Left renal pelvis (tissue), 4 donors: ENCODE measurements at places on chromosomes 11 and 22.

DNA sequence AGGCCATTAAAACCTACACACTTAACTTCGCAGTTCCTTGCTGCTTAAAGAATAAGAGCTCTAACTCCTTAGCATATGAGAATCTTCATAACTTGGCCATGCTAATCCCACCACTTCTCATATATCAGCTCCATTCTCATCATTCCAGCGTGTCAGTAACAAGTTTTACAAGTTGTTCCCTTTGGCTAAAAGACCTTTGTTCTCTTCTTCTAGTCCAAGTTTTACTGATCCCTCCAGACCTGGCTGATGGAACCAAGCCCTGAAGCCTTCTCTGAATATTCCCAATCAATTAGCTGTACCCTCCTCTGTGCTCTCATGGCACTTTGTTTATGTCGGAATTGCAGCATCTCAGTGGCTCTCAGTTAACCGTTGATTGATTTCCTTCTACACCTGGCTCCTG is 35.8 kb downstream of the GAB2 start:
- no peak for DNase-seq

DNA sequence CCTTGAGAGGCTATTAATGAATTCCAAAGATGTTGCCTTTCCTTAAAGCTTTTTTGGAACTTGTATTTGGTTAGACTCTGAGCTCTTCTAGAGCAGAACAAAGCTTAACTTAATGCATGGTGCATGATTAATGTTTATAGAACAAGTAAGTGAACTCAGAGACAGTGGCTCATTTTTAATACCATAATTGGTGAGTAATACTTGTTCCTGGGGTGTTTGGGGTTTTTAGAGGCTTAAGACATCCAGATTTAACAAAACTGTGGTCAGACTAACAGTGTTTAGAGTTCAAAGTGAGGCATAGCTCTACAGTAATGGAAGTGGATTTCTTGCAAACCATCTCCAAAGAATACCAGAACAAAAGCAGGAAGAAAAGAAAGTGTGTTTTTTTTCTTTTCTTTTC is 73.7 kb upstream of the CTSC start:
- DNase-seq: no peak

GRCh38 chr11:65298131-65298535 is 16.5 kb upstream of the CDC42EP2 start:
- DNase-seq: no peak

GRCh38 chr11:102886999-102887398 is 12.2 kb upstream of the MMP12 start:
- no peak for DNase-seq

- DNase-seq: no peak
Observed at GRCh38 chr11:75950141-75950540, 135.1 kb downstream of the UVRAG start.

DNA sequence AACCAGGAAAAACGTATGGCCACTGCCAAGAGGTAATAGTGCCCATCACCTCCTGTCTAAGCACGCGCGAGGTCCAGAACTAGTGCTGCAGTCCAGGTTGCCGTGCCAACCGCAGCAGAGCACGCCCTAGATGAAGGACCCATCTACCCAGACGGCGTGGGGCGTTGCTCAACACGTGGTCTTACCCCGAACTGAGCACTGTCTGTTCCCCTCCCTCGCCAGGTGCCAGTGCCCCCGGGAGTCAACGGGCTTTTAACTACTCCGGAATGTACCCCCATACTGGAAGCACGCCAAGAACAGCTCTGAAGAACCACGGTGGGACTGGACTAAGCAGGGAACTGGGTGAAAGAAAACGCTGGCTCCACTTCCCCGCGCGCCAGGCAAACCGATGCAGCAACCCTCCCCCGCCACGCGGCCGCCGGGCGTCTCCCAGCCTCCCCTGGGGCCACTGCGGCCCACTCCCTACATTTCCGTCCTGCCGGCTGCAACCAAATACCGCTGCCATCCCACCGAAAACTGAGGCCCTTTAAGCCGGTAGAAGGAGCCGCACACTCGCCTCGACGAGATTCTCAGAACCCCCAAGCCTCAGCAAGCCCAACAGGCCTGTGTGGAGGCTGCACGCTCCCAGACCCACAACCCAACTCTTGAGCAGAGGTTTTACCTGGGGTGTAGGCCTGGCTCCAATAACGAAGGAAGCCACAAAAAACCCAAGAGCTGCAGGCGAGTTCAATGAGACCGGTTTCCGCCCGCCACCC is at the start of gene HSPA8:
HSPA8 (minus strand) TSS at position 734 of the 755 bp plus-strand sequence. CDS start 812 bp downstream, outside the sequence.
- DNase-seq: no peak

GRCh38 chr22:42365942-42366695 is 66.1 kb downstream of the NFAM1 start:
- no peak for DNase-seq

- DNase-seq: no peak
Observed at GRCh38 chr11:71421392-71421950, 26.7 kb downstream of the DHCR7 start.

DNA sequence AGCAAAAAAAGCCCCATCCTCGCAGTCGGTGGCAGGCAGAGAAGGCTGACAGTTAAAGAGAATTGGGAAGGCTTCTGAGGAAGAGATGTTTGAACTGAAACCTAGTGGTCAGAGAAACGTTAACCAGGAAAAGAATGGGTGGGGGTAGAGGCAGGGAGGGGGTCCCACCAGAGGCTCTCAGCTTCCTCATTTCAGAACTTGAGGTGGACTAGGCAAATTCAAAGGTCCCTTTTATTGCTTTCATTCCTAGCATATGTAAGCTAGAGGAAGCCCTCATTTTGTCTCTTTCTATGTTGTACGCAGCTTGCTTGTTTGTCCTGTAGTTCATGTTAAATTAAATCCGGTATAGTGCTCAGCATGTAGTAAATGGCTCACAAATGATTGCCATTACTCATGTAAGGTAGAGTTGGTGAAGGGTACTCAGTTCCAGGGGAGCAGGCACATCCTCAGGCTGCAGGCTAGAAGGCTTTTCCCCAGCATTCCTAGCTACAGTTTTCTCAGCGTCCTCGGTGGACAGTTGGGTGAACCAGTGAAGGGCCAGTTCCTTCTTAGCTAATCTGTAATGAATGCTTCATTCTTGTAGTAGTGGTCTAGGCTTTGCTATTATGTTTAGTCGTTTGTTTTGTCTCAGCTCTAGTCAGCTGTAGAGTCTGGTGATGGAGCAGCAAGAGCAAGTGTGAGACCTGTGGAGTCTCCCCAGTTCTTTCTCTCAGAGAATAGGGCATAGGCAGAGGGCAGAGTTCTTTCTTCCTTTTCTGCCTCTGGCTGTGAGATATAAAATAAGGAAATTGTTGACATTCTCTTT is 58.6 kb downstream of the UVRAG start:
- DNase-seq: no peak

GRCh38 chr22:39526736-39527171 is 5.8 kb downstream of the RPS19BP1 start:
- DNase-seq: no peak

DNA sequence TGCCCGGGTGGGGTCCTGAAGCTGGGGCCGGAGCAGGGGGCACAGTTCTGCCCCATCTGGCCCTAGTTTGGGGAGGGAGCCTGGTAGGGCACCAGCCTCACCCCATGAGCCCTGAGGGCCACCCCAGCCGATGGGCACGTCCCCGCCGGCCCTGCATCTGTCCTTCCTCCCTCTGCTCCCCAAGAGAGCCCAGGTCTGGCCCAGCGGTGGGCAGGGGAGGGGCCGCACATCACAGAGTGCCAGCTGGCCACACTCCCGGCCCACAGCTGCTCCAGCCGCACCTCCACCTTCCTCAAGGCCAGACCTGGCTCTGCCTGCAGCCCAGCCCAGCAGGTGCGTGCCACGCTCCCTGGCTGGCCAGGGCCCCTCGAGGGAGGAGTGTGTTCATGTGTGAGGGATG is 21.6 kb downstream of the BRSK2 start:
- DNase-seq: no peak

GRCh38 chr11:94649964-94650623 is 82.9 kb downstream of the PIWIL4 start:
- no peak for DNase-seq

DNA sequence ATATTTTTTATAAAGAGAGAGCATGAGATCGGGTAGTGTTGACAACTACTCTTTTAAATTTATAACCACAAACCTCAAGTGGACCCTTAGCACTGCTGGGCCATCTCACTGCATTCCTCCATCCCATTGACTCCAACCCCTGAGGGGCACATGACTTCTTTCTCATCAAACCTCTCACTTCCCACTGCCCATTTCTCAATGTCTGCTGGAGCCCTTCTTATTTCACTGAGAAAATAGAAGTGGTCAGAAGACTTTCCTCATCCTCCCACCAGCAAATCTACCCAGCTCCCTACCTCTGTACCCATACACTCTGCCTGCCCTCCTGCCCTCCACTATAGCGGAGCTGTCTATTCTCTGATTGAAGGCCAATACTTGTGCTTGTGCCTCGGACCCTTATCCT is 370.6 kb upstream of the MPPED2 start:
- no peak for DNase-seq

GRCh38 chr11:27418356-27418755 is 54.2 kb downstream of the LGR4 start:
- no peak for DNase-seq

GRCh38 chr11:133337951-133338418 is 194.3 kb downstream of the OPCML start:
- no peak for DNase-seq

GRCh38 chr11:109349276-109350080 is 72.5 kb upstream of the C11orf87 start:
- peak; percentile 27 for DNase-seq

GRCh38 chr11:373716-374551 is 4.6 kb downstream of the B4GALNT4 start:
- DNase-seq: no peak

GRCh38 chr11:60734279-60734678 is 9.8 kb downstream of the MS4A18 start:
- no peak for DNase-seq

- DNase-seq: no peak
Observed at GRCh38 chr22:28466399-28466798, 213.2 kb downstream of the TTC28 start.

DNA sequence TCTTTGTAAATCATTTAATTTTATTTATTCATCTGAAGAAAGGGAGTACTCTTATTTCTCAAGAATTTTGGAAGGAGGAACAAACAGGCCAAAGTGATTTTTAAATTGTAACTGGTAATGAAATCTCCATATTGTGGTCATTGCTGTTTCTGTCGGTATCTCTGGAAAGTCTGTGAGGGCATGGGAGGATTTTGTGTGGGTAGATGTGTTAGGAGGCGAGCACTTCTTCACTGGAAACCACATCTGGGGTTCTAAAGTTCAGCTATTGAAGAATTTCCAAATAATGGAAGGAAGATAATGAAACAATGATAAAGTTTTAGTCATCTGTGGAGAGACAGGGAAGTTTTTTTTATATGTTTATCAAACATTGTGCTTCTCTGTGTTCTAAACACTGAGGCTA is 6.6 kb downstream of the TRIM34 start:
- DNase-seq: no peak

- peak; percentile 8 for DNase-seq
Observed at GRCh38 chr22:29359469-29359868, 28.9 kb downstream of the AP1B1 start.

DNA sequence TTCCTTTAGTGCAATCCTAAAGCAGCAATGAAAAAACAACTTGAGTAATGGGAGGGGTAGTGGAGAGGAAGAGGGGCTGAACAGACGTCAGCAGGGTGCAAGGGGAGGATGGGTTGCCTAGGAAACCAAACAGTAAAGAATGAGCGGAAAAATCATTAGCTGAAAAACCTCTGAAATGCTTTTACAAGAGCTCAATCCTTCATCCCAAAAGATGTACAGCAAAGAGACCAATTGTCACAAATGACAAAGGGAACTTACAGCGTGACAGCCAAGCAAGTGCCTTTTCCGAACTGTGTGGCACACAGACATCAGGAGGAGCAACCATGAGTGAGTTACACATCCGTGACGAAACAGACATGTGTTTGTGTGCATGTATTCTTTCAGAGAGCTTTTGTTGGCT is 104.6 kb downstream of the SIK3 start:
- peak; percentile 38 for DNase-seq

DNA sequence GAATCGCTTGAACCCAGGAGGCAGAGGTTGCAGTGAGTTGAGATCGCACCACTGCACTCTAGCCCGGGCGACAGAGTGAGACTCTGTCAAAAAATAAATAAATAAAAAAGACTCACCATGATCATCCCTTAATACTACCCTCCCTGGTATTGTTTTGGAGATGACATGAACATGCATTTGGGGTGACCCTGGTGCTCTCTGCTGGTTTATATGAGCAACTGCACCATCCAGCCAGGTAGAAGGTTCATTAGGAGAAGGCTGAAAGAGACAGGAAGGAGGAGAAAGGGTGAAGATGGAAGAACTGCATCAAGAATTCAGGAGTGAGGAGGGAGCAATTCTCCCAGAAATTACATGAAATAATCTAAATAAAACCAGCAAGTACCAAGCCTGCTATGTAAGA is 37.8 kb downstream of the SLC5A1 start:
- no peak for DNase-seq

GRCh38 chr22:49590851-49591445 is 236.7 kb downstream of the BRD1 start:
- no peak for DNase-seq

DNA sequence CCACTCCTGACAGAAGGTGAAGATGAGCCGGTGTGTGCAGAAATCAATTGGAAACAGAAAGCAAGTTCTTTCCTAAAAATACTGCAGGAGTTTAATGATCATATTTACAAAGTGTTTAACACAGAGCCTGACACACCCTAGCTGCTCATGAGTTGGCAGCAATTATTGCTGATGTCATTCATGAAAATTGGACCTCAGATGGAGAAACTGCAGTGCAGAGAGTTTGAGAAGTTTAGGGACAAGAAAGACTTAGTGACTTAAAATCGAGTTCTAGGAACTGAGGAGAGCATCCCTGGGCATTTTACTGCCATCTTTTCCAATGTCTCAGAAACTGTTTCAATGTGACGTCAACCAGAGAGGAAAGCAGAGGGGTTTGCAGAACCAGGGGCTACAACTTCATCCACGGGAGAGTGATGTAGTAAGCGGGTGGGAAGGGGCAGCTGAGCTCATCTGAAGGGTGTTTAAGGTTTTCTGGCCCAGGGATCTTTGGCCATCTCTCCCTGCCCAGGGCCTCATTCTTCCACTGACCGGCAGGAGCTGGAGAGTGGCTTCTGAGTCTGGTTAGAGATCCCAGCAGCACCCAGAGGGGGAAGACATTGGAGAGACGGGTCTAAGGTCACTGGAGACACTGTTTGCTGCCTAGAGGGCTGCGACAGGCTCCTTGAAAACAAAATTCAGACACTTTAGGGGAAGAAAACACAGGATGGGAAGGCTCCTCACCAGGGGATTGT is 21.1 kb upstream of the IGLL5 start:
- no peak for DNase-seq
